ENCODE measurements at places on chromosomes 1 and 21. TPM values are rescaled to one million over a fixed set of nuclear protein-coding genes. Genes with fewer than 3 reads are reported as not detected.

Gene SAMD11
- total RNA-seq: 9.5 TPM

Gene RHBG
- not detected for total RNA-seq

Gene ZNF281
- total RNA-seq: 39.3 TPM

Gene ISG15
- total RNA-seq: 1,830 TPM

Gene FBXO2
- 54.9 TPM for total RNA-seq

Gene SMPDL3B
- 2.2 TPM for total RNA-seq

Gene GPR161
- 16.5 TPM for total RNA-seq

Gene KCNE1
- 0.43 TPM for total RNA-seq

Gene RAB25
- total RNA-seq: 3.1 TPM

GRCh38 chr1:182029002-182029378 lies 32.5 kb downstream of the ZNF648 start:
- DNase-seq: no peak

DNA sequence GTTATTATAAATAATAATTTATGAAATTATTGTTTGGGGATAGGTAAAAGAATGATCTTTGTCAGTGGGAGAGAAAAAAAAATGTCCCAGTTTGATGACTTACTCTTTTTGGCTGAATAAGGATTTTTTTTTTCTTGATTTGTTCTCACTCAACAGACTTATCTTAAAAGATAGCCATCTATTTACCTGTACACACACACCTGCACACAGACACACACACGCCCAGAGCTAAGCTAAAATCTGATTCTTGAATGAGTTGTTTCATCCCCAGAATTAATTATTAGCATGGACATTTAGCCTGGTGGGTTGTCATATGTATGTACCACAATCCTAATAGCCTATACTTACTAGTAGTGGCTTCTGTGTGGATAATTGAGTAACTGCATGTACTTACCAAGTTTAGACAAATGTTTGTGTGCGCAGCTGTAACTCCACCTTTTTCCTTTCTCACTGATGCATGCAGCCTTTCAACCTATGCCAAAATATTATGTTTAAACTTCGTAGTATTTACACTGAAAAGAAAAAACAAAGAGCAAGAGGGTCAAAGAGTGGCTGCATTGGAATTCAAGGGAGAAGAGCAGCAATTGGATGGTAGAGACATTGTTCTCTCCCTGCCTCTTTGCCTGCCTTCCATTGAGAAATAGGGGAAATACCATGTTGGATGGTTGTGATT lies 174.3 kb downstream of the ADGRL2 start:
- no peak for DNase-seq

- DNase-seq: no peak
Observed at GRCh38 chr1:204128464-204128963, 23.3 kb downstream of the ETNK2 start.

GRCh38 chr1:92095874-92096273 lies 15.7 kb downstream of the BTBD8 start:
- DNase-seq: no peak

DNA sequence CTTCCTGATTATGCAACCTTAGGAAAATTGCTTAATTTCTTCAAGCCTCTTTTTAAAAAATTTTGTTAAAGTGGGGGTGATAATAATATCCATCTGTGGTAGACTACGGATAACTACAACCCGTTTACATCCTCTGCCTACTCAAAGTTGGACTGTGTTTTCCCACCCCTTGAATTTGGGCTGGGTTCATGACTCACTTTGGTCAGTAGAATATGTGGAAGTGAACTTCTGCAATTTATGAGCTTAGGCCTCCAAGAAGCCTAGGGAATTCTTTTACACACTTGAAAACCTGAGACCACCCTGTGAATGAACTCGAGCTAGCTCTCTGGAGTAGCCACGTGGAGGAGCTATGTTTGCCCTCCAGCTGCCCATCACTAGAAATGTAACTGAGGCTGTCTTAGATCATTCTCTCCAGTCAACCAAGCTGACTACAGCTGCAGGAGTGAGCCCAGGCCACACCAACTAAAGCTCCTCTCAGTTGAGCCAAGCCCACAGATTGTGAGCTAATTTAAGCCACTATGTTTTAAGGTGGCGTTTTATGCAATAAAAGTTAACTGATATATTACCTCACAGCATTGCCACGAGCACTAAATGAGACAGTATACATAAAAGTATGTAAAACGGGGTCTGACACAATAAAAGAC lies 29.6 kb upstream of the CACHD1 start:
- DNase-seq: no peak

DNA sequence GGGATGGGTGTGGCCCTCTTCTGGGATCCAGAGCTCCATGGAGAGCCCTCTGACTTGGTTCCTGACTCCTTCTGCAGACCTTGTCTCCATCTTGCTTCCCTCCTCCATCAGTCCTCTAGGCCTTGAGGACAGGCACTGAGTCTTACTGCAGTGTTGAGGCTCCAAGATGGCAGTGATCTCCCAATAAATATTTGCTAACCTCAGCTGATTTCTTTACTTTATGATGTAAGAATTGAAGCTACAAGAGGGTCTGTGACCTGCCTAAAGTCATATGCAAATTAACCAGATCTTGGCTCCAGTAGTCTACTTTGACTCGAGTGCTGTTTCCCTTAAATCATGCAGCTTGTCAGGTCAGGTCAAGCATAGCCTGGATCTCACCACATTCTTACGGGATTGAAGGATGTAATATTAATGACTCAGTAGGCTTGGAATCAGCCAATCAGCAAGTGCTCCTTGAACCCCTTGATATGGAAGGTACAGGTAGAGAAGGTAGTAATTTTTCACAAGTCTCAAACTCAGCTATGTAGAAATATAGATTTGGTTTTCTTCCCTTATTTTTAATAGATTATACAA lies 93.0 kb downstream of the CLIC6 start:
- DNase-seq: peak; percentile 41

DNA sequence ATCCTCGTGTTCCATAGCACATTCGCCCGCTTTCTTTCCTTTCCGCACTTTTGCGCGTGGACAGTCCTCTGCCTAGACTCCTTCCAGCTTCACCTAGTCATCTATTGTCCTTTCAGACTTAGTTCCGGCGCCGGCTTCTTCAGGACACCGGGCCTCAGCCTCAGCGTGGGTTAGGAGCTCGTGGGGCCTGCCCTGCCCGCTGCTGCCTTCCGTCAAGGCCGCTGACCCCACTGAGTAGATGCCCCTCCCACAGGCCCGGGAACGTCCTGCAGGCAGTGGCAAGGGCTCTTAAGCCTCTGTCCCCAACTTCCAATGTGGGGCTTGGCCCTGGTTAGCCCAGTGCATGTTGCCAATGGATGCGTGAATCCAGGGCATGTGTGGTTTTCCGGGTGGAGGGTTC lies 11.4 kb downstream of the DMRTB1 start:
- no peak for DNase-seq

DNA sequence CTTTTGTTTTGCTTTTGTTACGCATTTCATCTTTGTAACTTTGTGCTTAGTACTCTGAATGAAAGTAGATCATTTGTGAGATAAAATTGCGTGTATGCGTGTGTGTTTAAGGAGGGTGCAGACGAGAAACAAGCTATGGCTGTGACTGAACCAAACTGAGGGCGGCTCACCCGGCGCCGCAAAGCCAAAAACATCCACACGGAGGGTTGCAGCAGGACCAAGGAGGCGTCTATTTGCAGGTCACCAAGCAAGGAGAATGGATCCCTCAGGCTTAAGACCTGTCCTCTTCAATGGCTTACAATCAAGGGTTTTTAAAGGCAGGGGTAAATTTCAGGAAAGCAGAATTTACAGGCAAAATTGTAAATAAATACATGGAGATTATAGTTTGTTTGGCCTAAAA lies 12.8 kb downstream of the GCSAML start:
- DNase-seq: no peak

DNA sequence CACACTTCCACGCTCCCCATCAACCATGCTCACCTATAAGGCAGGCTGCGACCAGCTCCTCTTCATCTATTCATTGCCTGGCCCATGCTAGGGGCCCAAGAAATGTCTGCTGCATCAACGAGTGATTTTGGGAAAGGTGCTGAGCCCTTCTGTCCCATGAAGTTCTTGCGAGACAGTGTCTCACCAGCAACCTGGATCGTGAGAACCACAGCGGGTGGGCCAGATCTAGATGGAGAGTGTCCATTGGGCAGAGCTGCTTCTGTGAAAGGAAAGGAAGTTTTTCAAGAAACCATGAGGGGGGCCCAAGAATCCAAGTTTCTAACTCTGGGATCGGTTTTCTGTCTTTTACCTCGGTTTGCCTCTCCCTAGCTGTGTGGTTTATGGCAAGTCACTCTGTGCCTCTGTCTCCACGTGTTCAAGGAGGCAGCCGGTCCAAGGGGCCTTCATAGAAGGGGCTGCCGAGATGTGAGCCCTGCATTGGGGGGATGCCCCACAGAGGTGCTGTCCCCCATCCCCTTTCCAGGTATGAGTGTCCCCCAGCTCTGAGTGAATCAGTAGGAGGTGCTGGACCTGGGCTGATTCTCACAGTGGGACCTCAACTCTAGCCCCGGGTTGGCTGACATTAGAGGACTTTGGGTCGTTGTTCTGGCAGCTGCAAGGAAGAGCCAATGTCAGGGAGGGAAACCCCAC lies 8.3 kb upstream of the PADI1 start:
- no peak for DNase-seq

GRCh38 chr1:154791292-154792166 lies 78.6 kb downstream of the KCNN3 start:
- DNase-seq: peak; percentile 38

- no peak for DNase-seq
Observed at GRCh38 chr1:156176610-156177210, 17.2 kb upstream of the SLC25A44 start.

- no peak for DNase-seq
Observed at GRCh38 chr1:46575778-46576177, 24.3 kb upstream of the KNCN start.

DNA sequence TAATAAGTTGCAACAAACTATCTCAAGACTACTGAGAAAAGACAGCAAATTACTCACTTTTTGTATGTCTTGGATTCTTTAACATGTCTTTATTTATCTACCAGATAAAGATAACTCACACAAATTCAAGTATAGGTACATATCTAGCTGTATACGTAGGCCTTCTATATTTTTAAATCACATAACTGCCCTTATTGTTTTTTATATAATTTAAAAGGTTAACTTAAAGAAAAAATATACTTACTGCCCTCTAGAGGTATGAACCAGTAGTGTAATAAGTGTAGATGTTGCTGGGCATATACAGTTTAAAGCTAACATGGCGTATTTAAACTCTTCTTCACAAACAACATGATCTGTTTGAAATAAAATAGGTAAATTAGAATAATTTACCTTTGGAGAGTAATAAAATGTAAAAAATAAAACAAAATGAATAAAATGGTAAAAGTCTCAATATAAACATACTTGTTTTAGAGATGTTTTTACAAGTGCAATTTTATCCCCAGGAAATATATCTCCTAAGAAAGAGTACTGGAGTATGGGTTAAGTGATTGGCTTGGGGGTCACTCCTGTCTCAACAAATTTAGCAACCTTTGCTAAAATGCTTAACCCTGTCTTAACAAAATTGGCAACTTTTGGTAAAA lies 235.2 kb downstream of the KCNT2 start:
- DNase-seq: no peak

DNA sequence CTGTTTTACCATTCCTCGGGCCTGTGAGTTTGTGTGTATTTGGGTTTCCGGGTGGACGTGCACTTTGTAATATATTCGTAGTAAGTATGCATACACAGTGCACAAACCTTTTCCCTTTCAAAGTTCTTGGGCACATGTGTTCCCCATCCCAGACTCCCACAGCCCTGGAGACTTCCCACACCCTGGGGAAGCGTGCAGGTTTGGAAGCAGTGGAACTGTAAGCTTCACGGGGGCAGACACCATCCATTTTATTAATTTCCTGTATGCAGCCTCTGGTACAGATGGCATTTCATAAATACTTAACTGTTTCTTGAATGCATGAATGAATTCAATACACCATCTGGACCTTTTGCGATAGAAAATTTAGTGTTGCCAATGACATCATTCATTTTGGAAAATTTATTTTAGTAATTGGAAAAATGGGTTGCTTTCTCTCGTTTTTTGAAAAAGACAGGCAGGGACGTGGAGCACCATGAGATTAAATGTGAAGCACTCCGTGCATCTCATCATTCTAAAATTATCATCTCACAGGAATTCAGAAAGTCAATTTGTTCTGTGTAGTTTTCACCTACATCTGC lies 10.8 kb downstream of the ETS2 start:
- DNase-seq: no peak

Data from astrocyte (in vitro differentiated cells and primary cell).